ENCODE measurements at places on chromosomes 6 and 20.

GRCh38 chr20:50259705-50260478 is 69.3 kb downstream of the CEBPB start:
- no peak for DNase-seq

GRCh38 chr6:6724539-6725467 is 136.3 kb downstream of the LY86 start:
- DNase-seq = peak; percentile 49

- DNase-seq = no peak
Observed at GRCh38 chr6:67683960-67684359, 951.1 kb upstream of the ADGRB3 start.

DNA sequence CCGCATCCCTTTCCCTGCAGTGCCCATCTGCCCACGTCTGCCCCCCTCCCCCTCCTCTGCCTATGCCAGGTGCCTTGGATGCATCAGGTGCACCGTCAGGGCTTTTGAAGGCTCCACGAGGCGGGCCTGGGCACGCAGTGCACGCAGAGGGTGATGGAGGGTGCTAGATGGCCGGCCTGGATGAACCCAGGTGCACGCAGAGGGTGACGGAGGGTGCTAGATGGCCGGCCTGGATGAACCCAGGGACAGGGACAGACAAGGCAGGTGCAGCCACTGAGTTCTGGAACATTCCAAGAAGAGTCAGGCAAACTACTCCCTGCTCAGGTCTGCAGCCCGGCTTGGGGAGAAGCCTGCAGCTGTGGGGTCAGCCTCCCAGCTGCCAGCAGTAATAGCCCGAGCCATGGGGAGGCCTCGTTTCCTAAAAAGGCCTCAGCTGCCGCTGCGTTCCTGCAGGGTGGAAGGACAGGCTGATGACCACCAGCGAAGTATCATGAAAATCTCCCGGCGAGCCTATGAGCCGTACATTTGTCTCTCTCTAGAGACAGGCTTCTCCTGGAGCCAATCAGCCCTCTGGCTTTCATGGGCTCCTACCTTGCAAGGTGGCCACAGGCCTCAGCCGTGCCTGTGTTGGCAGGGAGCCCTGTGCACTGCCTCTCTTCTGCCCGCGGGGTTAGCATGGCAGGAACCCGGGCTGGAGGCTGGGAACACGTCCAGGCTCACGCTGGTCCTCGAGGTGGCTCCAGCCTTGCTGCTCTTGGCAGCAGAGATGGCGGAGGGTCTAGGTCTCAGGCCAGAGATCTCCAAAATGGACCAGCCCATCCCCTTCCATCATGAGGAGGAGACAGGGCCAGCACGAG is 29.6 kb downstream of the NTSR1 start:
- no peak for DNase-seq

DNA sequence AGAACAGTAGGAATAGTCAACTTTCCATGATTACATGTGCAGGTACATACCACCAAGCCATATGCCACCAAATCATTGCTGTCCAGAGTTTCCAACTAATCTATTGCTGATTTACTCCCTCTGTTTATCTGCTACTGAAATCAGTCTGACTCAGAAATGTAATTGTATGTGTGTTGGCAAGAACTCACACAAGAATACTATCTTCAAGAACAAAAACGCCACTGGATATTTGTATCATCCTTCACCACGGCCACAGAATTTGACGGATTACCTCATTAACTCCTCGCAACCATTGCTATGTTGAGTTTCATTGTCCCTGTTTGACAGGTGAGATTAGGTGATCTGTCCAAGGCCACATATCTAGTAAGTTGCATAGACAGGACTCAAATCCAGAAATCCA is 159.2 kb downstream of the GMPR start:
- DNase-seq = no peak

DNA sequence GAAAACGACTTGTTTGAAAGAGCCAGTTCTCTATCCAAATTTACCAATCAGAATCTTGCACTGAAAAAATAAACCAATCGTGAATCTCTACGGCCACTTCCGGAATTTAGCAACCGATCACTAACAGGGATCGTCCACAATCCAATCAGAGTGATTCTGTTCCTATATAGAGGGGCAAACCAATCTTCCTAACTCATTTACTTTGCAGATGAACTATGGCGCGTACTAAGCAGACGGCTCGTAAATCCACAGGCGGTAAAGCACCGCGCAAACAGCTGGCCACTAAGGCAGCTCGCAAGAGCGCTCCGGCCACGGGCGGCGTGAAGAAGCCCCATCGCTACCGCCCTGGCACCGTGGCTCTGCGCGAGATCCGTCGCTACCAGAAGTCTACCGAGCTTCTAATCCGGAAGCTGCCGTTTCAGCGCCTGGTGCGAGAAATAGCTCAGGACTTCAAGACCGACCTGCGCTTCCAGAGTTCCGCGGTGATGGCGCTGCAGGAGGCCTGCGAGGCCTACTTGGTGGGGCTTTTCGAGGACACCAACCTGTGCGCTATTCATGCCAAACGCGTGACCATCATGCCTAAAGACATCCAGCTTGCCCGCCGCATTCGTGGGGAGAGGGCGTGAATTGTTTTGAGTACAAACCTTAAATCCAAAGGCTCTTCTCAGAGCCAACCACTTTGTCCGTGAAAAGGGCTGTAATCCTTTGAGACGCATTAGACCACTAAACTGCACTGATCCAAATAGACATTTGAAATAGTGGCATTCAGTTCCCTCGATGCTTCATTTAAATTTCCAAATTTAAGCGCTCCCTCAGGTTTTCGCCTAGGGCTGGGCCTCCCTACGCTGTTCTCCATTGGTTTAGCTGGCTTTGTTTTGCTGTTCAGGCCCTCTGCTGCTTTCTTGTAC is 138.0 kb downstream of the HFE start:
- no peak for DNase-seq

GRCh38 chr6:127182501-127182900 is 64.0 kb downstream of the RSPO3 start:
- no peak for DNase-seq

DNA sequence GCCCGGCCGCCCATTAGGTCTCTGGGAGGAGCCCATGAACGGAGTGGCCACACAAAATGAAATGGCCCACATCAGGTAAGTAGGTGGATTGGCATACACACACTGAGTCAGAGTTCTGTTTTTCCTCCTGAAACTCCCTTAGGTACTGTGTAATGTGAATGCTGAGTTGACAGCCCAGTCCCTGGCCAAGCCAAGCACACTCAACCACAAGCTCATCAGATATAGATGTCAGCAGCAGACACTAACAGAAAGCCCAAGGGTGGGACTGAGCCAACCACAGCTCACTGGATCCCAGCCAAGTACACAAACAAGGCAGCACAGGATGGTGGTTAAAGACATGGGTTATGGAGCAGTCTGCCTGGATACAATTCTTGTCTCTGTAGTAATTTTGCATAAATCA is 403.4 kb downstream of the GJA1 start:
- DNase-seq = no peak

GRCh38 chr20:1877609-1878200 is 17.5 kb upstream of the SIRPA start:
- DNase-seq = no peak

DNA sequence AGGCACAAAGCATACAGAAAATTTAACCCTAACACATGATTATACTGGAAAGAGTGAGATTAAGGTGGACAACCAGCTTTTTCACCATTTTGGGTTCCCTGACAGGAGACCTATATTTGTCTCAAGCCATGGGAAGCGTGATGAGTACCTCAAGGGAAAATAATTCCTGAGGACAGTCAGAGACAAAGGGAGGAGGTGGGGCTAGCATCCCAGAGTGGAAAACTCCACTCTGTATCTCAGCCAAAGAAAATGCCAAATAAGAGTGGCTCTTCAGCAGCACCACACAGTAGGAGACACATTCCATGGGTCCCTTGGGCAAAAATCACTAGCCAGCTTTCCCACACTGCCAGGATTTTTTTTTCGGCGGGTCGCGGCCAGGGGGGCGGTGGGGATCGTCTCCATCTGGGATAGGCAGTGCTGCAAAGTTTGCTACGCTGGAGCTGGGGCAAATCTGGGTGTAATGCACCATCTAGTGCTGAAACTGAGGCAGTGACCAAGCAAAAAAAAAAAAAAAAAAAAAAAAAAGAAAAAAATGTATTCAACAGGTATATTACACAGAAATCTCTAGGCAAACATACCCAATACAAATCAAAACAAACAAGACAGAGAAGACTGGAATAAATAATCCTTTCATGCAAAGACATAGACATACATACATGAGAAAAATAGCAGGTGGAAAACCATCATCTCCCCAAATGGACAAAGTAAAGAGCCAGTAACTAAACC is 77.3 kb upstream of the SLC35F1 start:
- no peak for DNase-seq

DNA sequence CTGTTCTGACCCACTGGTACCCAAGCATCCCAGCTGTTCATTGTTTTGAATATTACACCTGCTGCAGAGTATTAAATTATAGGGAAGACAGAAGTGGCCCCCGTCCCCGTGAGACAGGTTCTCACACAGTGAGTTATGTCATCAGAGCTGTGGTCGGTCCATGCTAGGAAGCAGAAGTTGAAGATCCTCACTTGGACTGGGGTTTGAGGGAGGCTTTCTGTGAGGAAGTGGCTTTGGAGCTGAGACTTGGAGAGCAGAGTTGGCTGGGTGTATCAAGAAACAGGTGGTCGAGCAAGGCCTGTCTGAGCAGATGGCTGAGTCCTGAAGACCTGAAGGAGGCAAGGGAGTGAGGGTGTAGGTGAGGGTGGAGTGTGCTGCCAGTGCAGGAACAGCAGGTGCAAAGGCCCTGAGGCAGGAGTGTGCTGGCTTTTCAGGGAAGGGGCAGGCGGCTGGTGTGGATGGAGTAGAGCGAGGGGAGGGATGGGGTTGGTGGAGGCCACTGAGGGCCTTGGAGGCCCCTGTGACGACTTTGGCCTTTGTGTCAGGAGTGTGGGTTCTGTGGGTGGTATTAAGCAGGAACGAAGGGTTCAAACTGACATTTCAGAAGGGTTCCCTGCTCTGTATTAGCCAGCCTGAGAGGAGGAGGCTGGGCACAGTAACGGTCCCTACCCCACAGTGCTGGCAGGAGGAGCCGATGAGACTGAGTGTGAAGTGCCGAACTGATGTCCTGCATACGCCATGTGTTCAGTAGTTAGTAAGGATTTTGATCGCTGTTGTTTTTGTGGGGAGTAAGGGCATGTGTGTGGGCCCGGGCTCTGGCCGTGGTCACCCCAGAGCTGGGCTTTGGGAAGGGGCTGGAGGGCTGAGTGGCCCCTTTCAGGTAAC is 11.8 kb downstream of the SRC start:
- DNase-seq = no peak

- DNase-seq = no peak
Observed at GRCh38 chr6:152750694-152751093, at the start of gene VIP. Gene VIP, plus strand, starts transcription at chr6:152750797. Its CDS starts 1,381 bp downstream, at chr6:152752178.

- DNase-seq = no peak
Observed at GRCh38 chr6:116764961-116765841, at the start of gene FAM162B. Gene FAM162B, minus strand, starts transcription at chr6:116765719. Its CDS starts 143 bp downstream, at chr6:116765576.

- DNase-seq = no peak
Observed at GRCh38 chr20:16803965-16804792, 56.0 kb downstream of the OTOR start.

- no peak for DNase-seq
Observed at GRCh38 chr6:14326774-14327173, 209.2 kb downstream of the CD83 start.

- no peak for DNase-seq
Observed at GRCh38 chr20:53297154-53297529, 296.5 kb downstream of the ZNF217 start.

GRCh38 chr6:108438918-108439317 is 121.8 kb upstream of the FOXO3 start:
- DNase-seq = no peak

DNA sequence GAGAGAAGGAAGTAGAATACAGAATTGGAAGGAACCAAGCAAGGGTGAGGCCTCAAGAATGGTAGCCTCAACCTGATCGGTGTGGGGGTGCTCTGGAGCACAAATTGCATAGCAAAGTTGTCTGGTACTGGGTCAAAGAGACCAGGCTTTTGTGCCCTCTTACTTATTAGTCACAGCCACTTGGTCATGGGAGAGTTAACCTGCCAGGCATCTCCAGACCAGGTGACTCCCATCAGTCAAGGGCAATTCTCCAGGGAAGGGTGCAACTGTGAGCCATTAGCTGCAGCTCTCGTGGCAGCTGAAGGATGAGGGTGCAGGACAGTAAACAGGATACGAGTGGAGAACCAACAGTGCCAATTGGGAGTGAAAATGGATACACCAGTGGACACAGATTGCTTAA is 47.7 kb upstream of the PLCB4 start:
- no peak for DNase-seq

GRCh38 chr6:40794586-40794985 is 207.4 kb upstream of the LRFN2 start:
- DNase-seq = no peak

DNA sequence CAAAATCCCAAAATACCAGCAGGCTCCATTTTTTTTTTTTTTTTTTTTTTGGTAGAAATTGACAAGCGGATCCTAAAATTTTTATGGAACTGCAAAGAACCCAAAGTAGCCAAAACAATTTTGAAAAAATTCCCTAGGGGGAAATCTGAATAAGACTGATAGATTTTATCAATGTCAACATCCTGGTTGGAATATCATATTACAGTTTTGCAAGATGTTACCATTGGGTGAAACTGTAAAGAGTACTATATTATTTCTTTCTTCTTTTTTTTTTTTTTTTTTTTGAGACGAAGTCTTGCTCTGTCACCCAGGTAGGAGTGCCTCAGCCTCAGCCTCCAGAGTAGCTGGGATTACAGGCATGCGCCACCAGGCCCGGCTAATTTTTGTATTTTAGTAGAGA is 29.4 kb upstream of the BEND3 start:
- no peak for DNase-seq

GRCh38 chr20:31803552-31804291 is 15.4 kb upstream of the MYLK2 start:
- no peak for DNase-seq

DNA sequence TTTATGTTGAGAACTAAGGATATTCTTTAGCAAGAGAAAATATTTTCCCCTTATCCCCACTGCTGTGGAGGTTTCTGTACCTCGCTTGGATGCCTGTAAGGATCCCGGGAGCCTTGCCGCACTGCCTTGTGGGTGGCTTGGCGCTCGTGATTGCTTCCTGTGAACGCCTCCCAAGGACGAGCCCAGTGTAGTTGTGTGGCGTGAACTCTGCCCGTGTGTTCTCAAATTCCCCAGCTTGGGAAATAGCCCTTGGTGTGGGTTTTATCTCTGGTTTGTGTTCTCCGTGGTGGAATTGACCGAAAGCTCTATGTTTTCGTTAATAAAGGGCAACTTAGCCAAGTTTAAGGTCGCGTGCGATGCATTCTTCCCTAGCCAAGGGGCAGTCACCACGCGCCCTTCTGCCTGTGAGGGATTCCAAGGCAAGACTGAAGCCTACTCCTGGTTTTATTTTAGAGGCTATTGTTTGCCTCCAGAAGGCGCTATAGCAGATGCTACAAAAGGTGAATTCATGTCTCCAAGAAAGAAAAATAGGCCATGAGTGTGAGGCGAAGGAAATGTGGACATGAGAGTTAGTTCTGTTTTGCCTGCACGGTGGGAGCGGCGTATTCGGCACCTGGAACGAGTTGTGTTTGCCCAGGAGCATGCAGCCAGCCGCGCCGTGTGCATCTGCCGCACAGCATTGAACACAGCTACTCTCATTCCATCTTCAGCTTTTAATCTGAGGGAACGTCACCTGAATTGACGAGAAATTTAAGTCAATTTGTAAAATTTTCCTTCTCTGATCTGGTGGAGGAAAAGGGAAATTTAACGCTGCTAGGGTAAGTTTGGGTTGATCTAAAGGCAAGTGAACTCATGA is 40.3 kb upstream of the IRF4 start:
- no peak for DNase-seq
